KBM-7 (cell line): ENCODE measurements at places on chromosomes 7 and 10.

DNA sequence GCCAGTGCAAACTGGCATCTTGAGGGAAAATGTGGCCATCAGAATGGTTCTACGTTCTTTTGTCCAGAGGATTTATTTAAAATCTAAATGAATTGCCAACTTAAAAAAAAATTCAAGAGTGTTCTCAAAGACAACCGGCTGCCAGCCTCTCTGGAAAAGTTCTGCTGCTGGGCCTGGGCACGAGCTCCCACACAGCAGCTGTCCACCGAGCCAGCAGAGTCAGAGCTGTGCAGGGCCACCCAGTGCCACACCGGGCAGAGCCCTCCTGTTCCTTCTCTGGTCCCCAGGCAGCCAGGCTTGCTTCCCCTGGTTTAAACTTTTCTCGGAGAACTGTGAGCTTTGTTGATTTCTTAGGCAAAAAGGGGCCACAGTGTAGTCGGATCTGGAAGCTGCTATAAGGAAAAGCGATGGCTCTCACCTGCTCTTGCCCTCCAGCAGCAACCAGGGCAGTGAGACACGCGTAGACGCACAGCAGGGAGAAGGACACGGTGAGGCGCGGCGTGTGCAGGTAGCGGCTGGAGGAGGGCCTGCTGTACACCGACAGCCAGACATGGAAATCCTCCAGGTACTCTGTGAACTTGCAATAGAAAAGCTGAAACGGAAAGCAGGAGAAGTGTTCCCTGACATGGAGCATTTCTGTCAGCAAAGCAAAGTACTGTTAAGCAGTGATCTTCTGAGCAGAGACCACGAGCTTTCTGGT lies 111.6 kb downstream of the PKD1L1 start:
- no peak for DNase-seq

GRCh38 chr10:60732807-60733516 lies 45.3 kb upstream of the CDK1 start:
- DNase-seq = no peak

GRCh38 chr10:55550236-55550635 lies 749.2 kb upstream of the PCDH15 start:
- no peak for DNase-seq

DNA sequence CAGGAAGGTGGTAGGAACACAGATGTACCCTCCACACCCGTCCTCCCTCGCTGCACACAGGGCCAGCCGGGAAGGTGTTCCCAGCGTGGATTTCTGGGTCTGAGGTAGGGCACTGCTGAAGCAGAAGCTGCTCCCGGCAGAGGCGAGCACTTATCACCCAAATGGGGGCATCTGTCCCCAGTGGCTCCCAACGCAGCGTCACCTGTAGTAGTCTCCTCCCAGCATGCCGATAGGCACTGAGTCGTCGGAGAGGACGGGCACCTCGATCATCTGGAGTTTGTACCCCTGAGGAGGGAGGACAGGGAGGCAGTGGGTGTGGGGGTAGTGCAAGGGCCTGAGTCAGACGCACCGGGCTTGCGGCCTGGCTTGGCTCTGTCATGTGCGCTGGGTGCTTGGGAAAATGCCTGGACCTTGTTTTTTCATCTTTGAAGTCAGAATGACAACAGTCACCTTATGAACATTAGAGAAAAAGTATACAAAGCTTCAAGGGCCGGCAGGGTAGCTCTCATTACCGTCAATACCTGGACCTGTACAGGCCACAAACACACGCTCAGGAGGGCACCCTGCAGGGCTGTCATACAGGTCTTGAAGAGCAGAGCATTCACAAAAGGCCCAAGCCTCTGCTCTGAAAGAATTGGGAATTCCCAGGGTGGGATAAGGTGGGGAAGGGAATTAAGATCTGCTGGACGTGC lies 3.1 kb upstream of the PYROXD2 start:
- no peak for DNase-seq

DNA sequence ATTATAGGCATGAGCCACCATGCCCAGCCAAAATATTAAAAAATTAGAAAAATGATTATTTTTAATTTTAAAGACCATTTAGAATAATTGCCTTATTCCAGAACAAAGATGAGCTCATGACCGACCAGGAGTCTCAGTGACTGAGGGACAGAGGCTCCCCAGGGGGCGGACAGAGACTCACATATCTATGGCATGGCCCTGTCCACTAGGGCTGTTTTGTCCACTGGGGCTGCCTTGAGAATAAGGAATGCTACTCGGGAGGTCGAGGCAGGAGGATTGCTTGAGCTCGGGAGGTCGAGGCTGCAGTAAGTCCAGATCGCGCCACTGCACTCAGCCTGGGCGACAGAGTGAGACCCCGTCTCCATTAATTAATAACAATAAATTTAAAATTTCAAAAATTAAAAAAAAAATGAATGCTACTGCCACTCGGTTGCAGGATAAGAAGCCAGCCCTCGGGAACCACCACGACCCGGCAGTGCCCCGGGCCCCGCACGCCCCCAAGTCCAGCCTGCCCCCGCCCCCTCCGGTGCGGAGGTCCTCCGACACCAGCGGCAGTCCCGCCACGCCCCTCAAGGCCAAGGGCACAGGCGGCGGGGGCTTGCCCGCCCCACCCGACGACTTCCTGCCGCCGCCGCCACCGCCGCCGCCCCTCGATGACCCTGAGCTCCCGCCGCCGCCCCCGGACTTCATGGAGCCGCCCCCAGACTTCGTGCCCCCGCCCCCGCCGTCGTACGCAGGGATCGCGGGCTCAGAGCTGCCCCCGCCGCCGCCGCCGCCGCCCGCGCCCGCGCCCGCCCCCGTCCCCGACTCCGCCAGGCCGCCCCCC lies 128.6 kb downstream of the APBB1IP start:
- no peak for DNase-seq

DNA sequence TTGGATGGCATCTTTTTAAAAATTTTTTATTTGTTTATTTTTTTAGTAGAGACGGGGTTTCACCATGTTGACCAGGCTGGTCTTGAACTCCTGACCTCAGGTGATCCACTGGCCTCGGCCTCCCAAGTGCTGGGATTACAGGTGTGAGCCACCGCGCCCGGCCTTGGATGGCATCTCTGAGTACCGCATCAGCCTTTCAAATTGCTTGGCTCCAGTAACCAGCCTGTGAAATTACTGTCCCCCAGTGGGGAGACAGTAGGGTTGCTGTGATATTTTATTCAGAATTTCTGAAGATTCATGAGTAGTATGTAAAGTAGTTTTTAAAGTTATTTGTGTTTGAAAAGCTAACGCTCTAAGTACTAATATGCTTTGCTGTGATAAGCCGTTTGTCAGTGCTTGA lies 1.2 kb downstream of the NUB1 start:
- no peak for DNase-seq

GRCh38 chr7:81789406-81790119 lies 19.7 kb upstream of the HGF start:
- no peak for DNase-seq

GRCh38 chr7:151012031-151012692 lies 12.1 kb downstream of the ATG9B start:
- DNase-seq = no peak

DNA sequence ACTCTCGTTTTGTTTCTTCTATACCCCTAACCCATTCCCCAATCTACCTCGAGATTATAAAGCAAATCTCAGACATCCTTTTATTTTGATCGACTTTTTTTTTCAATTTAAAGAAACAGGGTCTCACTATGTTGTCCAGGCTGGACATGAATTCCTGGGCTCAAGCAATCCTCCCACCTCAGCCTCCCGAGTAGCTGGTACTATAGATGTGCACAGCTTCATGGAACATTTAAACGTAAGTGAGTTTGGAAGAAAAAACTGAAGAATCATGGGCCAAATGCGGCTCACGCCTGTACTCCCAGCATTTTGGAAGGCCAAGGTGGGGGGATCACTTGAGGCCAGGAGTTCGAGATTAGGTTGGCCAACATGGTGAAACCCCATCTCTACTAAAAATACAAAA lies 96.0 kb downstream of the UPF2 start:
- DNase-seq = no peak

DNA sequence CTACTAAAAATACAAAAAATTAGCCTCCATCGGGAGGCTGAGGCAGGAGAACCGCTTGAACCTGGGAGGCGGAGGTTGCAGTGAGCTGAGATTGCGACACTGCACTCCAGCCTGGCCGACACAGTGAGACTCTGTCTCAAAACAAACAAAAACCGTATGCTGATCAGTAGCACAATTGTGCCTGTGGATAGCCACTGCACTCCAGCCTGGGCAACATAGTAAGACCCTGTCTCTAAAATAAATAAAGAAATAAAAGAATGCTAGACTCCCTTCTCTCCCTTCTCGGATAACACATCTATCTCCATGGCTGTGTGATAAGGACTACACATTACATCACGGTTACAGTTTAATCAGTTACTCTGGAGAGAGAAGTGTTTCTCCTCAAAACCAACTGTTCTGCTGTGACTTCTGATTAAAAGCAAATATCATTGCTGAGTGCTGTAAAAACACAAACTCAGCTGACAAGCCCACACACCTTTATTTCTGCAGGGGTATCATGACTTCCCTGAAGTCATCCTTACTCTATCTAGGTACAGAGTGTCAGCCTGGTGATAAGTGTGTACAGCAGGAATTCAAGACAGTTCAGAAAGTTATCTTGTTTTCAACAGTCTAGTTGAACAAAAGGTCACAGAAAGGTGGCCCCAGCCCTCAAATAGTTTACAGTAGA lies 5.3 kb upstream of the ARHGAP19 start:
- no peak for DNase-seq

GRCh38 chr7:127920787-127921438 lies 110.3 kb downstream of the LRRC4 start:
- no peak for DNase-seq

- no peak for DNase-seq
Observed at GRCh38 chr10:49620841-49621378, 7.1 kb downstream of the CHAT start.

DNA sequence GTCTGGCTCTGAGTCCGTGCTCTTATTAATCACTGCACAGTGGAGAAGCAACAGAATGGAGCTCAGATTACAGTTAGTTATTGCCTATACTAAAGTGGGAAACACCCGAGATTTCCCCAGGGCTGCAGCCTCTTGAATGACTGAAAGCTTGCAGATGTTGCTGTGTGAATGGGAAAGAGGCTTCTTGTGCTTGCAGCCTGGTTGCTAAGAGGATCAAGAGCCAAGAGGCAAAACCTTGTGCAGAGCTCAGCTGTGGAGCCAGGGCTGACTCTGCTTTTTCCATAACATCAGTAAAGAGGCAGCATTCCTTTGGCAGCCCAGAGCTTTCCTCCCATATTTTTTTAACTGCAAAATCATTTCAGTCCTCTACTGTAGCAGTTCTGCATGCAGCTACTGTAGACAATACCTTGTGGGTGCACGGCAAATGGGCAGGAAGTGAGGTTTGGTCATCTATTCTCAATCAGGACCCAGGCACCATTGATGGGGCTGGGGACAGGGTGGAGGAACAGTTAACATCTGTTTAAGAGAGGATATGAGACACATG lies 86.5 kb downstream of the RALA start:
- DNase-seq = no peak

- DNase-seq = no peak
Observed at GRCh38 chr7:43679210-43680068, 49.9 kb downstream of the COA1 start.

DNA sequence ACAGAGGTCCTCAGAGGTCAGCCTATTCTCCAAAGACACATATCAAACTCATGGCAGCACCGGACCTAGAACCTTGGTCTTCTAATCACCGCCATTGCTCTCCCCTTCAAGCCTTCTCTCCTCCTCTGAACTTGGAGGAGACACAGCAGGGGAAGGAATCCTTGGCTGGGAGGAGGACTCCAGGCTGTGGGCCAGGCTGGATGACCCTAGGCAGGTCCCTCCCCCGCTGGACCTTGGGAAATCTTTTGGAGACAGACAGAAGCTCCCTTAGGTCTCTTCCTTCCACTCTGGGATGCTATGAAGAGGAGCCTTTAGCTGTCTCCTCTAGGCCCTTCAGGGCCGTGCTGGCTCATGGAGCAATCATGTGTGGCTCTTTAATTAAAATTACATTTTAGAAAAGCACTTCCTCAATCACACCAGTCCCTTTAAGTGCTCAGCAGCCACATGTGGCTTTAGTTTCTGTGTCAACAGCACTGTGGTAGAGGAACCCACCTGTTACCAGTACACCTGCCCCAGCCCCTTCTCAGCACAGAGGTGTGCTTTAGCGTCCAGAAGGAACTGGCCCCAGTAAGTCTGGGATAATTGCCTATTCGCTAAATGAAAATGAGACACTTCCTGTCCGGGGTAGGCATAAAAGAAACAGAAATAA lies 238.2 kb downstream of the CELF2 start:
- DNase-seq = peak; percentile 35

DNA sequence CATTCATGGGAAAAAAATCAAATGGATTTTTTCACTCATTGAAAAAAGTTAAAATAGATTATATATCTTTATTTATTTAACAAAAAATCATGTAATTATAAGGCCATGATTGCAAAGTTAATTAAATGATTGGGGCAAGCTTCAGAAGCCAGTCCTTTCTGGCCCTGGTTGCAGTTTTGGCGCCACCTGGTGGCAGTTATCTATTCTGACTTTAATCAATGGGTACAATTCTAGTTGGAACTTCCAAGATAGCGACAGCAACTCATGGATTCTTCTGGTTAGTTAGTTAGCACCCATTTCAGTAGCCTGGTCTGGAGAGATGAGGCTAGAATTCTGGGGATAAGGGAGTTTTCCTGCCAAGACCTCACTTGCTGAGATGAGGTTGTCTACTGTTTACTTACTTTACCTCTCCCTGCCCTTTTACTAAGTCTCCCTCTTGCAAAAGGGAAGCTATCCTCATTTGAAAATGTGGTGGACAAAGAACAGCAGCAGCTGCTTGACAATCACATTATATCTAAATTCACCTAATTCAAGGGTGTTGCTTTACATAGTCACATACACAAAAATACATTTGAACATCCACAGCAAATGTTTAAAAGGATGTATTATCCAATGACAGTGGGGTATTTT lies 42.3 kb downstream of the NOC3L start:
- peak; percentile 69 for DNase-seq

GRCh38 chr7:29987811-29988317 lies 1.7 kb downstream of the SCRN1 start:
- DNase-seq = peak; percentile 76

- no peak for DNase-seq
Observed at GRCh38 chr10:63114031-63114814, 18.9 kb upstream of the NRBF2 start.

GRCh38 chr7:77894574-77895091 lies 96.1 kb downstream of the PHTF2 start:
- peak; percentile 15 for DNase-seq

DNA sequence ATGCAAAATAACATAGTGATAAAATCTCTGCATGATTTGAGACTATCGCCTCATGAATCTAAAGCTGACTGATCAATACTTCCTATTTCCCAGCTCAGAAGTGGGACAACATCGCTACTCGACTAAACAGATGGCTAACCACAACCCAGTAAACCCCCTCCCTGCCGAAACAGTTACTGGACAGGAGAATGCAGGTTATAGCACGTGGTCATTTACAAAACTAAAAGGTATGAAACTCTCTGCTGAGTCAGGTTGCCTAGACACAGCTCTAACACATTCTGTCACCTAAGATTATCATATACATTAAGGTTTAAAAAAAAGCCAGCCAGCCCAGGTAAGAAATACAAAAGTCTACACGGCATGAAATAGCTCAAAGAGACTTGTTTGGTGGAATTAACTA lies 64.0 kb downstream of the CTBP2 start:
- no peak for DNase-seq

GRCh38 chr10:95530561-95530960 lies 30.6 kb downstream of the SORBS1 start:
- no peak for DNase-seq
